ENCODE measurements at places on chromosomes 1 and 21.

DNA sequence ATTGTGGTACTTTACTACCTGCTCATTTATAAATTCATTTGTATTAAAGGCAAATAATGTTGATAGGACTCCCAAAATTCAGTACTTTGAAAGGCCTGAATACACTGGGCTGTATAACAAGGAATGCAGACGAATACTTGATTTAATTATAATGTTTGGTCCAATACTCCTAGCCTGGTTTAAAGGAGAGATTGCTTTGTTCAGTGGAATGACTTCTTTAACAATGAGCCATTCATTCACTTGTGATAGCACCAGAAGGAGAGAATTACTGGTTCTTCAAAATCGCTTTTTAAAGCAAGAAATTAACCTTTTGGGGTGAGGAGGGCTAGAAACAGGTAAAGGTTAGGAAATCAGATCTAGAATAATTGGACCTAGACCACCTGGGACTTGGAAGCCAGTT, 28.3 kb upstream of the ENAH start:
- DNase-seq: no peak

- no peak for DNase-seq
Measured at GRCh38 chr1:51247499-51247898, 11.4 kb downstream of the RNF11 start.

DNA sequence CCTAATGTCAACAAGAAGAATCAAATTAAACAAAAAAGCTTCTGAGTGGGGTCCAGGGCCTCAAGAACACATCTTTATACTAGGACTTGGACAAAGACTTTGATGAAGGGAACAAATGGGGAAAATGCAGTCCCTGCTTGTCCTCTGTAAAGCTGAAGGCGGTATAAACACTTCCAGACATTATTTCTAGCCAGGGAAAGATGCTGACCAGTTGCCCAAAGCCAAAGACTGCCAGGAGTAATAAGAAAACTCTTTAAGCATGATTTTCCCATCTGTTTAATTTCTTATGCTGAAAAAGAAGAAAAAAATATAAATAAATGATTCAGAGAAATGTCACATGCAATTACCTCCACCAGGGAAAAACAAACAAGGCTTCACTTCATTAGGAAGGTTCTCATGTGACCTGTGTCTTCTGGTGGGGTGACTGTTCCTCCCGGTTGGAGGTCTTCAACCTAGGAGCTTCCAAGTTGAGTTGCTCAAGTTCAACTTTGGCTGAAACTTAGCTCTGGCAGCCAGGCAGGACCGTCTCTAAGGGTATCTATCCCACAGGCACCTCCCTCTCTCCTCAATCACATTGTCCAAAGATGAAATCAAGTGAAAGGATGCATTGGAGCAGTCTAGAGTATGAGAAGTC, 65.2 kb upstream of the KCNE2 start:
- DNase-seq: no peak

DNA sequence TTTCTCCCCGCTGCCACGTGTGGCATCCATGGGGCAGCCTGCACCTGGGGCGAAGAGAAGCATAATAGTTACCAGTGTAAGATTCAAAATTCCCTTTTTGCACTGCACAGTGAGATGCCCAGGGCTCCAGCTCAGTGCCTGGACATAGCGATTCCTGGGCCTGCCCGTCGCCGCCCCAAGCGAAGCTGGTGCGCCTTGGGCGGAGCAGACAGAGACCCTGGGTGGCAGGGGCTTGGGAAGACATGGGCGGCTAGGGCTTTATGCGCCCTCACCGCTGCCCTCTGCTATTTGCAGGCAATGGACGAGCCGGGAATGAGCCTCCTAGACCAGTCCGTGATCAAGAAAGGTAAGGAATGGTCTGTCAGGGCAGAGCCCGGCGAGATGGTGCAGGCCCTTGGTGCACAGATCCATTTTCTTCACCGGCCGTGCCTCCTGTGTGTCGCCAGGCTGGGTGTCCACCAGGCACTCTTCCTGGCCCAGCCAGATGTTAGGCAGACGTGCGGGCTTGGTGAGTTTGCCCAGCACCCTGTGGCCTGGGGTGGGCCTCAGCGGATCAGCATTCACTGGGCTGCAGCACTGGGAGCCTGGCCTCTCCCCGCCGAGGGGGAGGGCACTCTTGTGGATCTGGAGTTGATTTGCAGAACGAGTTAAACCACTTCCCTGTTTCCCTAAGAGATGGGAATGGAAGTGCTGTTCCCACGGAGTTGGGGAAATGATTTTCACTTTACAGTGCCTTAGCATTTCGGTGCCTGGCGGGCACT, 1.7 kb downstream of the TFAP2E start:
- DNase-seq: no peak

DNA sequence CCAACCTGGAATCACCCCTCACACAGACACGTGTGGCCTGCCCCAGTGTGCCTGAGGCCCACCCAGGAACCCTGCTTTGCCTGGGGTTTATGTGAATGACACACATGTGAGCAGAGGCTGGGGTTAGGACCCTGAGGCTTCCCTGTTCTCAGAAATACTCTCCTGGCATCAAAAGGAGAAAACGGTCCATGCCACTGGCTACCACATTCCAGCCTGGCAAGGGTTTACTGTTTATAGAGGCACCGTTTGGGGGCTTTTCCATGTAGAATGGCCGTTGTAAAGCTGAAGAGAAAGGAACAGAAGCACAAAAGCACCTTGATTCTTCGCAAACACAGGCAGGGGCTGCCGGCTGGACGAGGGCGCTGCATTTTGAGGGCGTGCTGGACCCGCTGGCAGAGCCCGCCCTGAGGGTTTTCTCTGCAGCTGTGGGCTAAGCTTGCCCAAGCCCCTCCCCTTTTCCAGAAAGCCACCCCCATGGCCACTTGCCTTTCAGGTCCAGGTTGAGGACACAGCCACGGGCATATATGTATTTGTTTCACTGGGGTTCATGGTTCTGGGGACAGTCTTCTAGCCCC, 13.0 kb downstream of the TFF3 start:
- DNase-seq: no peak

- peak; percentile 51 for DNase-seq
Measured at GRCh38 chr21:33587792-33588484, 546 bp downstream of the DONSON start.

GRCh38 chr1:9451081-9451480, 88.2 kb upstream of the SLC25A33 start:
- DNase-seq: no peak

GRCh38 chr1:156140879-156141707, 12.3 kb upstream of the SEMA4A start:
- peak; percentile 60 for DNase-seq

GRCh38 chr1:229629261-229629660, 3.2 kb downstream of the URB2 start:
- no peak for DNase-seq

GRCh38 chr1:101200513-101200912, 36.3 kb upstream of the S1PR1 start:
- no peak for DNase-seq

GRCh38 chr1:22754824-22755223, 44.2 kb downstream of the EPHB2 start:
- no peak for DNase-seq

GRCh38 chr21:39014747-39015146, 168.5 kb downstream of the PSMG1 start:
- DNase-seq: no peak

GRCh38 chr1:168136709-168137514, at the start of gene GPR161:
Gene GPR161, minus strand, starts transcription at chr1:168136930. Its CDS starts 32,080 bp downstream, at chr1:168104850.
- peak; percentile 78 for DNase-seq

GRCh38 chr1:9128520-9129265, at the start of gene GPR157:
Gene GPR157, minus strand, starts transcription at chr1:9129102. Its CDS starts 75 bp downstream, at chr1:9129027.
- peak; percentile 96 for DNase-seq

DNA sequence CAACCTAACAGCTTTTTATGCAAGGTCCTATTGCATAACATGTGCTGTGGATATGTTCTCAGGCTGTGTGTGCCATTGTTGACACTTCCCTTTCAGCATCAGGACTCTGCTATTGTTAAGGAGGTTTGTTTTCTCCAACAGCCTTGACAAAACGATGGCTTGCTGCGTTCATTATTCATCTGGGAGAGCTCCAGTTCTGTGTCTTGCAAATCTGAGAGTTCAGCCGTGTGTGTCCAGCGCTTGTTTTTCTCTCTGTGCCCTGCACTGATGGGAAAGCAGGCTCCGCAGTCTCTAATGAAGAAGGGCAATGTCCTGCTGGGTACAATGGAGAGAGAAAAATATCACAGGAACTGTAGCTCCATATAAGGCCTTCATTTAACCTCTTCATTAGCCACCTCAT, 63.7 kb downstream of the CLDN17 start:
- DNase-seq: no peak

- DNase-seq: no peak
Measured at GRCh38 chr1:98331718-98332311, 329.7 kb upstream of the SNX7 start.

DNA sequence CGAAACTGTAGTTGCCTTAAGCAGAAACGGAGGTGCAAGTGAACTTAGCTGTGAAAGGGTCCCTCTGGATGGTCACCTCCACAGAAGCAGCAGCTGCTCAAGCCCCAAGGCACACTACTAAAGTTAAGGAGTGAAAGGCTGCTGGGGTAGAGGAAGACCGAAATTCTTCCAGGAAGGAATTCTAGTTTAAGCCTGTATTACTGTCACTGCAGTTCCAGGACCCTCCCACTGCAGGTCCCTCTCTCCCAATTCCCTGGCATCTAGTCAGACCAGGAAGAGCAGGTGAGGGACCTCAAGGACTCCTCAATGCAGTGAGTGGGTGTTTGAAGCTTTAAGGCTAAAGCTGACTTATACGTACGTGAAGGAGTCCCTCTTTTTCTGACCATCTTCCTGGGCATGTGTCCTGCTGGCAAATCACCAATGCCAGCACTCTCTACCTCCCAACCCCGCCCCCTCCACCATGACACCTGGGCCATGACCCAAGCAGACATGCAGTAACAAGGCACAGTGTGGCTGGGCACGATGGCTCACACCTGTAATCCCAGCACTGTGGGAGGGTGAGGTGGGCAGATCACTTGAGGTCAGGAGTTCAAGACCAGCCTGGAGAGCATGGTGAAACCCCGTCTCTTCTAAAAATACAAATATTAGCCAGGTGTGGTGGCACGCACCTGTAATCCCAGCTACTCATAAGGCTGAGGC, 57.2 kb downstream of the TGFBR3 start:
- no peak for DNase-seq

DNA sequence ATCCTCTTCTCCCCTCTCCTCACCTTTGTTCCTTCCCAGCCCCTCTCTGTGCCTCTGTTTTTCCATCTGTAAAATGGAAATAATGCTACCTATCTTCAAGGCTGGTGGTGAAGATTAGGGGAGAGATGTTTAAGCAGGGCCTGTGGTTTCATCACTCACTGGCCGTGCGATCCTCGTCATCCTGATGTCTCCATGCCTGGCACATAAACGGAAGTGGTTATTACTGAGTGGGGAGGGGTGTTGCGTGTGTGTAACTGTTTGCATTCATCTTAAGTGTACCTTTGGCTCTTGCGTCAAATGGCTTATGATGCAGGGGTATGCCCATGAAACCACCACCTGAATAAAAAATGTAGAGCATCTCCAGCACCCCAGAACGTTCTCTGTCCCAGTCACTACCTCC, 17.2 kb upstream of the C1QA start:
- no peak for DNase-seq

GRCh38 chr1:156797212-156797871, 19.3 kb downstream of the SH2D2A start:
- DNase-seq: no peak

DNA sequence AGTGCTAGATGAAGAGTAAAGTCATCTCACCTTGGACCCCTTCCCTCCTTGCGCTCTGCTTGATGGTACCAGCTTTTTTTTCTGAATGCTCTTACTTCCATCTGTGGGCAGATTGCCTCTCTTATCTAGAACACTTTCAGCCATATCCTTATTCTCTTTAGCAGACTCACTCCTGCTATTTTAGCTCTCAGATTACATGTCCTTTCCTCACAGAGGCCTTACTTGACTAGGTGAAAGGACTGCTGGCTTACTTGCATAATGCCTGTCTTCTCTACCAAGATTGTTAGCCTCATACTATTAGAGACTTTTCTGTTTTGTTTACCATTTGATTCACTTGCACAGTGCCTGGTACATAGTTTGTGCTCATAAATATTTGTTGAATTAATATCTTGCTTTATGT, 9.3 kb downstream of the IFI44 start:
- DNase-seq: no peak

DNA sequence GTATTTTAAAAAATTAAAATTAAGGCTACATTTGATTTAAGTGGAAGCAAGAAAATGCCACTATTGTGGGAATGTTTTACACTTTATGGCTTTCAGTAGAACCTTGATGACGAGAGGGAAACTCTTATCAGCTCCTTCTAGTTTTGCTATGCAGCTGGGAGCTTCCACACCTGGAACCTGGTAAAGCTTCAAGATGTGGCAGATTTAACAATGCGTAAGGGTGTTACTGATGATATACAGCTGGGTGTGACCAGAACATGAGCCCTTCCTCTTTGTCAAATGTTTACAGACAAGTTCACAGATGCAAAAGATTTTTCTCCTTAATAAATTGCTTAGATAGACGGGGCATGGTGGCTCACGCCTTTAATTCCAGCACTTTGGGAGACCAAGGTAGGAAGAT, 20.3 kb downstream of the TTC13 start:
- no peak for DNase-seq

DNA sequence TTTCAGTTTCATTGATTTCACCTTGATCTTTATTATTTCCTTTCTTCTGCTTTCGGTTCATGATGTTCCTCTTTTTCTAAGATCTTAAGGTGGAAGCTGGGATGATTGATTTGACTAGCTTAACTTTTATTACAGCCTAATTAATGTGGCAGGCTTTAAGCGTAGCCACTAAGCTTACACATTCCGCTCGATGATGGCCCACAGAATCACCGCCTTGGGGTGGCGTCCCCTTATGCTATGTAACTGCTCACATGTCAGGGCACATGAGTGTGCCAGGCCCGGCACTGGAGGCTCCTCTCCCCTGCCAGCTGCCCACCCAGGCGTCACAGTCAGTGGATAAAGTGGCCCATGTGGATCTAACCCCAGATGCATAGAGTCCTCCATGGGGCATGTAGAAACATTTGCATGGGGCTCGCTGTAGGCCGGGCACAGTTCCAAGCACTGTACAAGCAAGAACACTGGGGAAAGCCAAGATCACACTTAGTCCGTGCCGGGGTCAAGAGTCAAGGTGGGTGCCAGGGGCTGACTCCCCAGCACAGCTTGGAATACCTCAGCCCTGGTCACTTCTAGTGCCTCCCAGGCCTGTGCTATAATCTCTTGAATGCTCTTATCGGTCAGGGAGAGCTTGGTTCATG, 41.7 kb downstream of the PKNOX1 start:
- DNase-seq: no peak

- no peak for DNase-seq
Measured at GRCh38 chr1:214458541-214458940, 92.9 kb downstream of the PTPN14 start.

GRCh38 chr1:114033216-114033706, 54.0 kb downstream of the OLFML3 start:
- DNase-seq: no peak

- no peak for DNase-seq
Measured at GRCh38 chr1:211722277-211723175, 47.1 kb upstream of the NEK2 start.

DNA sequence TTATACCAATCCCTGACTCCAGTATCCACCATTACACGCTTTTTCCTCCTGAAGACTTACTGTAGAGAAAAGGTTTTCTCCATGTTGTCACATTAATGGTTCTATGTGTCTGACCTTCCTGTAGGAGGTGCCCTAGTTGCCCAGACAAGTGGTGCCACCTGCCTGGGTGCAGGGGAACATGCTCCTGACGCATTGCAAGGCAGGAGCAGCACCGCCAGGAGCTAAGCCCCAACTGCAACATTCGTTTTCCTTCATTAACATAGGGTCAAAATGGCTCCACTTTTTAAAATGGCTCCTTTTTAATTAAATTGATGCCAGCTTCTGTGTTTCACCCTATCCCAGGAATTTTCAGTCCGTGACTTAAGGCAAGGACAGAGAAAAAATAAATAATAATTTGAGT, 220.1 kb upstream of the SAMSN1 start:
- no peak for DNase-seq

- DNase-seq: no peak
Measured at GRCh38 chr1:70208292-70208691, 2.9 kb upstream of the LRRC40 start.

Measured in left ventricle myocardium superior (tissue), 1 donor.